ENCODE measurements at places on chromosomes 1 and 21.

- DNase-seq: no peak
These were observed 36.1 kb downstream of the COA6 start for GRCh38 chr1:234409328-234409727.

DNA sequence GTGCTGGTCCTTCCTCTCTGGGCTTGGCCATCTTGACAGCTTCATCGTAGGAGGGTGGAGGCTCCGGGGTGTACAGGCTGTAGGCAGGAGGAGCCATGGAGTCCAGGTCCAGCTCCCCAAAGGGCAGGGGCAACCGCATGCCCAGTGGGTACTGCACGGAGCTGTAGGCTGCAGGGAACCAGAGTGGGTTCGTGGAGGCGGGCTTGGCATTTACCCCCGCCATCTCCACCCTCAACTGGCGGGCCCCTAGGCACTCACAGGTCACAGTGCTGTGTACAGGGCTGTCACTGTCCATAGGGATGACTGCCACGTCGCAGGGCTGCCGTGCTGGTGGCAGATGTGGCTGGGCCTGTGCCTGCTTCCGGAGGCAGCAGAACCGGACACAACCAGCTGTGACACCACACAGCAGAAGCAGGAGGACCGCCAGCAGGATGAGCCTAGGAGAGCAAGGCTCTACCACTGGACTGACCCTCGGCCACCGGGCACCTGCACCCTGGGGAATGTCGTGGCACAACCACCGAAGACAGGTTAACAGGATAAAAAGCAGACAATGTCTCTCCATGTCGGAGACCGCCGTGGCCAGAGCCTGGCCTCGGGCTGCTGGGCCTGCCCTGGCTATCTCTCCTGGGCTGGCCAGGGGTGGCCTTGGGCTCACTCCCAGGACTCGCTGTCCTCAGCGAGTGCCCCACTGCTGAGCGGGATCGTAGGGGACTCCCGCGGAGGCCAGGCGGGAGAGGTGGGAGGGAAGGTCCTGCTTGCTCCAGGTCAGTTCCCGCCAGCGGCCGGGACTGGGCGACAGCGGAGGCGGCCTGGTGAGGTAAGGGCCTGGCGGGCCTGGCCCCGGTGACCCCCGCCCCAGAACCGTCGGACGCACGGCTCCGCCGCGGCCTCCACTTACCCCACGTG is 831 bp downstream of the TMEM52 start:
- DNase-seq: peak; percentile 82

DNA sequence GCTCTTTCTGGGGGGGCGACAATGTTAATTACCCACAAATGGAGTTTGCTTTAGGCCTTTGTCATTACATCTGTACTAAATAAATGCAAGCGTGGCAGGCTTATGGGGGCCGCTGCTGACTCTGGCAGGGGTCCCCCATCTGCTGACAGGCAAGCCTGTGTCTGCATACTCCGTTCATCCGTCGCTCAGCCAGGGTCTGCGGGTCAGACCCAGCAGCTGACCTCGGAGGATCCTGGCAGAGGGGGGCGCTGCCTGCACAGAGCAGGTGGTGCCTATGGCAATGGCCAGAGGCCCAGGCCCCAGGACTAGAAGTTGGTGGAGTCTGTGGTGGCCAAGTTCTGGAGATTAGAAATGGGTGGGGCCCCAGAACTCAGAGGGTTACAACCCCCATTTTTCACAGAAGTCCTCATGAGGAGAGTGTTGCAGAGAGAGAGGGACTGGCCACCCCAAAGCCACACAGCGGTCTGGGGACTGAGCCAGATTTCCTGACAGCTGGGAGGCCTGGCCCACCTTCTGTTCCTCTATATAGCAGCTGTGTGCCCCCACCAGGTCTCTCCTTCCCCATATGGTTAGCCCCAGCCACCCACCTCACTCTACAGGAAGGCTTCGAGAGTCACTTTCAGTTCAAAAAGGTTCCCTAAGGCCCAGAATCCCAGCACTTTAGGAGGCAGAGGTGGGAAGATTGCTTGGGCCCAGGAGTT is 31.0 kb downstream of the TTC39A start:
- DNase-seq: peak; percentile 58

DNA sequence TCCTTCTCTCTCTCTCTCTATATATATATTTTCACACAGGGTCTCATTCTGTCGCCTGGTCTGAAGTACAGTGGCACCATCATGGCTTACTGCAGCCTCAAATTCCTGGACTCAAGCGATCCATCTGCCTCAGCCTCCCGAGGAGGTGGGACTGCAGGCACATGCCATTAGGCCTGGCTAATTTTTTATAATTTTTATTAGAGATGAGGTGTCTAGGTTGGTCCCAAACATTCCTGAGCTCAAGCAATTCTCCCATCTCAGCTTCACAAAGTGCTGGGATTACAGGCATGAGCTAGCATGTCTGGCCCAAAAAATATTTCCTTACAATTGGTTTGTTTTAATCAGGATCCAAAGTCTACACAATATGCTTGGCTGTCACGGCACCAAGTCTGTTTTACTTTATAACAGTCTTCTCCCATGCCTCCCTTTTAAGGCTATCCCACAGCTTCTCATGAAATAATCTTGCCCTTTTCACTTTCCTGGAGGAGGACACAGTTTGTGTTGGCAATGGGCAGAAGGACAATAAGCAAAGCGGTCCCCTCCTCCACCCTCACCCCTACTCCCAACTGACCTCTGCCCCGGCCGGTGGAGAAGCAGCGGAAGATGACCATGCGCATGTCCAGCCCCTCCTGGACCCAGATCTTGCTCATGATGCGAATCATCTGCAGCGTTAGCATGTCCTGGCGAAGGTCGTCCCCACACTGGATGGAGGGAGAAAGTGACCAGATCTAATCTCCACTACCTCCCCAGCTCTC is 28.2 kb upstream of the PPP1R15B start:
- no peak for DNase-seq

- DNase-seq: no peak
These were observed 724 bp downstream of the ST7L start for GRCh38 chr1:112618114-112618720.

- no peak for DNase-seq
These were observed 23.1 kb upstream of the CNN3 start for GRCh38 chr1:94949681-94950661.

DNA sequence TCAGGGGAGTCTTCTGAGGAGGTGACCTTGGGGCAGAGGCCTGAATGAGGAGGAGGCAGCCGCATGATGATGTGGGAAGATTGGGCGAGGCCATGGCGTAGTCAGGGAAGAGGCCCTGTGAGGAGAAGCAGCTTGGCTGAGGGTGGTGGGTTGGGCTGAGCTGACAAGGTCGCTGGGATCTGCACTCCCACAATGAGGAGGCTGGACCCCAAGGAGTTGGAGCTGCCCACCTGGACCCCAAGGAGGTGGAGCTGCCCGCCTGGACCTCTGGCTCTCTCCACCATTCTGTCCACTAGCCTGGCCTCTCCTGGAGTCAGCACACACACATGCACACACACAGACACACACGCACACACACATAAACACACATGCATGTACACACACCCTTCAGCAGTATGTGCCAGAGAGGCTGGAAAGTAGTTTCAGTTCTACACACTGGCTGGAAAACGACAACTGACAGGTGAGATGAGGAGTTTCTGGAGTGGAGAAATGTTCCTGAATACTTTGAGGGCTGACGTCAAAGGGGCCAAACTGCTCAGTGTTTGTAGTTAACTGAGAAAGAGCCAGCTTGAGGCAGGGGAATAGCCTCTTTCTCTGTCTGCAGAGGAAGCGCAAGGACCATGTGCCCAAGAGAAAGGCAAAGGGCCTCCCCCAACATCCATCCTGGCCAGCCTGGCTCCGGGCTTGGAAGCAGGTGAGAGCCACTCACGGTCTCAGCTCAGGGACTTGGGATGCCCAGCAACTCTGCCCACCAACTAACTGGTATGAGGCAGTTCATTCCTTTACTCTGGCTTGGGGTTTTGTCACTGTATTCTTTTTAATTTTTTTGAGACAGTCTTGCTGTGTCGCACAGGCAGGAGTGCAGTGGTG is 7.1 kb downstream of the SMPDL3B start:
- DNase-seq: peak; percentile 70

- no peak for DNase-seq
These were observed 3.0 kb downstream of the TAS1R2 start for GRCh38 chr1:18856435-18856834.

DNA sequence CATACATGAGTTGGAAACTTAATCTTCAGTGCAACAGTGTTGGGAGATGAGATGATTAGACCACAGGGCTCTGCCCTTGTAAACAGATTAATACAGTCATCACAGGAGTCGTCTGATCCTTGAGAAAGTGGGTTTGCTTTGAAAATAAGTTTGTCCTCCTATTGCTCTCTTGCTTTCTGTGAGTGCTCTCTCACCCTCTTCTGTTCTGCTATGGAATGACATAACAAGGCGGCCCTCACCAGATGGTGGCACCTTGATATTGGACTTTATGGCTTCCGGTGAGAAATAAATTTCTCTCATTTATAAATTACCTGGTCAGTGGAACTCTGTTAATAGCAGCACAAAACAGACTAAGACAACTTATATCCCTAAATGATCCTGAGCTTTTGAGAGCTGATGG is 353.6 kb downstream of the BRINP3 start:
- no peak for DNase-seq

DNA sequence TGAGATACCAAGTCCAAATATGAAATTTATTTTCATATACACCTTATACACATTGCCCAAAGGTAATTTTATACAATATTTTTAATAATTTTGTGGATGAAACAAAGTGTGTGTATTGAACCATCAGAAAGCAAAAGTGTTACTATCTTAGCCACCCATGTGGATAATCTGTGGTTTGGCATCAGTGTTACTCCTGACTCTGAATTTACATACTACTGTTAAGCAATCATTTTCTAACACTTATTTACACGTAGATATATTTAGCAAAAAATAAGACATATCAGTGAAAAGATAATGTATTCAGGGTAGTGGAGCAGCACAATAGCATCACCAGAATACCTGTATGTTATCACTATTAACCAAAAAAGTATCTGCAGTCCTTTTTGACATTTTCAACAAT is 23.8 kb downstream of the DENND2D start:
- no peak for DNase-seq

DNA sequence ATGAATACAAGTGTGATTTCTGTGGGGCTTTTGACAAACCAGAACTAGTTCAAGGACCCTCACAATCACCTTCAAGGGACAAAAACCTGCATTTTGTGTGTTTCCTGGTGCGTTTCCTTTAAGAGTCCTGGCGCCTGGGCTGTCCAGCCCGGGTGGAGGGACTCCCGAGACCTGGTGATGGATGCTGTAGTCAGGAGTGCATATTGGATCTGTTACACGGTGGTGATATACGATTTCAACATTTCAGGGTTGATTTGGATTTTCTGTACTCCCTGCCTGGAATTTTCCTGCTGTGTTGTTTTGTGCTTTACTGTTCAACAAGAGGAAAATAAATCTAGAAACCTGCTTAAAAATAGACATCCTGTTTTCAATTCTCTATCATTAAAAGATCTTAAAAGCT is 162.0 kb downstream of the KIF26B start:
- DNase-seq: no peak

DNA sequence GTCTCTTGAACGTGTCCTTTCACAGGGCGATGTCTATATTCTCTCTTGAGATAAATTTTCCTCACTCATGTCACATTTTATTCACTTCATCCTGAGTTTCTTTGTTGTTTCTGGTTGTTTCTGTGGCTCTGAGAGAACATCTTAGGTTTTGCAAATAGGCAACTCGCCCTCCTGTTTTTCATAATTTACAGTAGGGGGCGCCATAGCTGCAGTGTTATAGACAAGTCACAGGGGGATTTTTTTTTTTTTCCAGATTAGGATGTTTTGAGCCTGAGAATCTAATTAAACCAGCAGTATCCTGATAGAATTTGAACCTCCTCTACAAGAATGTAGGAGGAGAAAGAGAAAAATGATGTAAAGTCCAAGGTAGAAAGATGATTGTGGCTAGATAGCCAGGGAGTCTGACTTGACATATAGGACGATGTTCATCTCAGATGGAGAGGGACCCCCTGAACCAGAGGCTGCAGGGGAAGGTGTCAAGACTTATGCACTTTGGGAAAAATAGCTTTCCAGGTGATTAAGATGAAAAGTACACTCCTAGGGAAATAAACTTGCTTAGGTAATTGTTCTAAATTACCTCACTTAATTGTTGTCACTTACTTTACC is 76.3 kb downstream of the ZP4 start:
- no peak for DNase-seq

- no peak for DNase-seq
These were observed 44.8 kb upstream of the ZNF326 start for GRCh38 chr1:89949991-89950624.

Data from spleen (tissue), 13 donors.